ENCODE measurements at places on chromosomes 4 and X.

DNA sequence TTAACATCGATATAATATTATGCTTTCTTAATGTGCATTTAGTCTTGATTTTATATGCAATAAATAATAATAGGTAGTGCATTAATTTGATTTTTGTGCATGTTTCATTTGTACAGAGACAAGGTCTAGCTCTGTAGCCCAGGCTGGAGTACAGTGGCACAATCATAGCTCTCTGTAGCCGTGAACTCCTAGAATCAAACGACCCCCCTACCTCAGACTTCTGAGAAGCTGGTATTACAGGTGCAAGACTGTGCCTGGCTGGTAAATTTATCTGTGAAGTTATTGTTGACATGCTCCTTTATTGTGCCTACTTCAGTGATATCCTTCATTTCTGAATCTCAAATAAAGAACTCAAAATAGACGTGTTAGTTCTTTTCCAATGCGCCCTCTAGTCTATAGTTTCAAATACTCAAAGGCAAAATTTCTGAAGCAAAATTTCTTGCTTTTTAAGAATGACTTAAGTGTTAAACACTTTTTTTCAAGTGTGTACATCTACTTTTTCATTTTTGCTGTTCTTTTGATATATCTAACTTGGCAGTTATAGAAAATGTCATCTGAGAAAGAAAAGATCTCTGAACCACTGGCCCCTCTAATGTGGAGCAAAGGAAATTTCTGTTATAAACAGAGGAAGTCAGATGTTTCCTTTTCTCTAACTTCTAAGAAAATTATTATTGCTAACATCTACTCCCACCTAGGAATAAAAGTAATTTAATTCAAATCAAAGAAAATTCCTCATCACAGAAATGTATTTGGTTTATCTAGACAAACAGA, 28.3 kb upstream of the GUCY1A1 start:
- no peak for DNase-seq

DNA sequence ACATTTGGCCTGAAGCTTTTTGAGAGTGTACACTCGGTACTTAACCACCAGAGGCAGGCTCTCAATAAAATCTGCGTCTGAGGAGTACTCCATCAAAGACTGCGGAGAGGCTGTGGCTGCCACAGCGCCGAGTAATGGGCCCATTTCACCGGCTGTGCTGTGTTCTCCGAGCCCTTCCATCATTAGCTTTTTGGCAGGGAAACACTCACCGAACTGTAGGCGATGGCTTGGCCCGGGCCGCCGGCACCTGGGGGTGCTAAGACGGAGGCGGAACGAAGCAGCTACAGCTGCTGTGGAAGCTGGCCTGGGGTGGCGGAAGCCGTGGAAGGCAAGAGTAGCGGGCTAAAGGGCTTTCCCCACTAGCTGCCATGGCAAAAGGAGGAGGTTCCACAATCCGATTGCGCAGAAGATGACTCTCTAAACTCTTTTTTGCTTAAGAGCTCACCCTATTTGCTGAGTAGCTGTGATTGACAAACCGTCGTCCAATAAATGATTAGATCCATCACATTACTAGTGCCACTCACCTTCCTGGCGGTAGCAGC, 48.5 kb upstream of the PABPC1L2A start:
- DNase-seq = no peak

DNA sequence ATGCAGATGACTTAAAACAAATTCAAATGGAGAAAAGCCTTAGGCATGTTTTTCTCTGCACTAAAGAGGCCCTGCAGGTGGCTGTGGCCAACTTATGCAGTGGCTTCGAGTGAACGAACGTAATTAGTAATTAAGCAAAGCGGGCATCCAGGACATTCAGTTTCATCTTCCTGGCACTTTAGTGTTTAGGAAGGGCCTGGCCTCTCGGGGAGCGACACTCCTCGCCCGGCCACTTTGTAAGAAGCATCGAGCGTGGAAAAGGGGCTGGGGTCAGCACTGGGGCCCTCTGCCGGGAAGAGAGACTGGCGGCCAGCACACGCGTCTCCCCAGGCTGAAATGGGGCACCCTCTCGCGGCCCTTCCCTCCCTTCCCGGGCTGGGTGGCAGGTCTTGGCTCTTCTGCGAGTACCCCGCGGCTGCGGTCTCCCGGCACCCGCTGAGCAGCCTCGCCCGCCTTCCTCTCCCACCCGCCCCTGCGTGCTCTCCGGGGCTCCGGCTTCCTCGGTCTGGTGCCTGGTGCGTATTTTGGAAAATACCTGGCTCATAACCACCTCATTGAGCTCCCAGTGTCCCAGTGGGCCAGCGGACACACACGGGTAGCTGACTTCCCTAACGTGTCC, 677 bp upstream of the CYP4V2 start:
- DNase-seq = peak; percentile 63

- DNase-seq = peak; percentile 44
Observed at GRCh38 chr4:141636771-141637460, 533 bp downstream of the IL15 start.

DNA sequence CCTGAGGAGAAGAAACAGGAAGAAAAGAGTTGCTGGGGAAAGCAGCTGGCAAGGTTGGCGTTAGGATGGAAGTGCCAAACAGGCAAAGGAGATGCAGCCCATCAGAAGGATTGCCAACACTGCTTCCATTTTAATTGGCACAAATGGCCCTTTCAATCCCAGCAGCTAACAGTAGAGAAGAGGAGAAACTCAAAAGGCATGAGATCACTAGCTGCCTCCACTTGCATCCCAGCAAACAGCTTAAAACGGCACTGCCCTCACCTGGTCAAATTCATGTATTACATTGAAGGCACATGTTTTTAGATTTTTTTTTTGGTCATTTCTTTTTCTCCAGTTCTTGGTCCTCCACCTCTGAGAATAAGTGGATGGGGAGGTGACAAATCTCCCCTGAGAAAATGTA, 14.9 kb upstream of the LOC101059915 start:
- DNase-seq = no peak

- DNase-seq = no peak
Observed at GRCh38 chr4:61277785-61278760, 77.9 kb downstream of the ADGRL3 start.

DNA sequence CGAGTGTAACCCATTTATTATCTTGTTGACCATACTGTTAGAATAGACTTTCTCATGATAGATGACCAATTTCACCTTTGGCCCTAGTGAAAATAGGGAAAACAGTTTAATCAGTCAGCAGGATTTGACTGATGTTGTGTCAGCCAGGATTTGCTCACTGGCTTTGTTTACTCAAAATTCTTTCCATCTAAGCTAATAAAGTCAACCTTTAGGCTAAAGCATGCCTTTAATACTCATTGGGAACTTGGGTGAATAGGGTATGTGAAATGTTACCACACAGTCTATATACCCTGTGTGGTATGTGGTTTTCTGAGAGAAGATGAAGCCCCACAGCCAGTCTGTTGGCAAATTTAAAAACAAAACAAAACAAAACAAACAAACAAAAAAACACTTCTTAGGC, 18.7 kb upstream of the SPANXB1 start:
- no peak for DNase-seq

GRCh38 chrX:13752646-13753045, 18.1 kb downstream of the OFD1 start:
- DNase-seq = no peak

DNA sequence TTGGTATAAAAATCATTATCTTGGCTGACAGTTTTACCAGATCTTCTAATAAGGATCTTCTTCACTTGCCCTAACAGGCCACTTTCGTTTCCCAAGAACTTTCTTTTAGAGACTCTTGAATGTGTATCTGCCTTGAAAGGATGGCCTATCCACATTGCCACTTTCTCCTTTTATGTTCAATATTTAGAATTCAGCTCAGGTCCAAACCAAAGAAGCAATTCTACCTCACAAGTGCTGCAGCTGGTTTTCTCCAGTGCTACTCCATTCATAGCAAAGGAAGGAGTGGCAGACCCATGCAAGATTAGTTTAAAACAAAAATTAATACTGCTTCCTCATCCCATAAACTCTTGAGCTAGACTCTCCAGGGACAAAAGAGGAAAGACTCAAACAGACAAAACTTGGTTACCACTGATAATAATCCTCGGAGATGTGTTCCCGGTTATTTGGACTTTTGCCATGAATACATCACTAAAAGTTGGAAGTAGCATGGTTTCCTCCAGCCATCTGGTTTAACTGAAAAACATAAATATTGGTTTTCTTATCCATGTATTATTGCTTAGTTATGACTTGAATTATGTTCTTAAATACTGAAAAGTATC, 401.8 kb downstream of the PABPC4L start:
- DNase-seq = no peak

DNA sequence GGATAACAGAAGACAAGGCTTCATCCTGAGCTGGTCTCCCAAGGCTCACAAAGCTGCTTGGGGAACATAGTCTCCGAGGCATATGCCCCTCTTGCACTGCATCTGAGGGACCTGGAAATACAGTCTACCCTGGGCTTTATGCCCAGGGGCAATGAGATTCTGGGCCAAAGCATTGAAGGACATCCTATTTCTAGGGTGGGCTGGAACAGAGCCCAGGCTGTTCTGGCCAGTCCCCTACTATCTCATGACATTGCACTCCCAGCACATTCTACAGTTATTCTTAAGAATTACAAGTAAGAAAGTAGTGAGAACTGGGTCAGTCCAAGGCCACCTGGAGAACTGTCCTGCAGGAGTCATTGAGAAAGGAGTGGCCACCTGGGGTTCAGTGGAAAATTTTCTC, 107.6 kb downstream of the USP46 start:
- DNase-seq = no peak

DNA sequence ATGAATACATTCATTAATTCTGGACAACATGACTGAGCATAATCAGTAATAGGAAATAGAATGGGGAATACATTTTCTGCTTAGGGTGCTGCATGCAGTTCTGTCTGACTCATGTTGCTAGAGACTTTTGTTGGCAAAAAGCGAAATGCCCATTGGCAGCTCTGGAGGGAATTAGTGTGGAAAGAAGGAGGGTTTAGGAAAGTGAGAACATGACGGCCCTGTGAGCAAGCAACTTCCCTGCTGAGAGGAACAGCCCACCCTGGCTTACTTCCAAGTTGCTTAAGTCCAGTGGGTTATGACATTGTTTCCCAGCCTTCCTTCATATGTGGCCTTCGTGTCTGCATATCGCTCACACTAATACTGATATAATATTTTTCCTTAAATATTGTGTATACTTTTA, 13.8 kb downstream of the MAD2L1 start:
- DNase-seq = no peak

DNA sequence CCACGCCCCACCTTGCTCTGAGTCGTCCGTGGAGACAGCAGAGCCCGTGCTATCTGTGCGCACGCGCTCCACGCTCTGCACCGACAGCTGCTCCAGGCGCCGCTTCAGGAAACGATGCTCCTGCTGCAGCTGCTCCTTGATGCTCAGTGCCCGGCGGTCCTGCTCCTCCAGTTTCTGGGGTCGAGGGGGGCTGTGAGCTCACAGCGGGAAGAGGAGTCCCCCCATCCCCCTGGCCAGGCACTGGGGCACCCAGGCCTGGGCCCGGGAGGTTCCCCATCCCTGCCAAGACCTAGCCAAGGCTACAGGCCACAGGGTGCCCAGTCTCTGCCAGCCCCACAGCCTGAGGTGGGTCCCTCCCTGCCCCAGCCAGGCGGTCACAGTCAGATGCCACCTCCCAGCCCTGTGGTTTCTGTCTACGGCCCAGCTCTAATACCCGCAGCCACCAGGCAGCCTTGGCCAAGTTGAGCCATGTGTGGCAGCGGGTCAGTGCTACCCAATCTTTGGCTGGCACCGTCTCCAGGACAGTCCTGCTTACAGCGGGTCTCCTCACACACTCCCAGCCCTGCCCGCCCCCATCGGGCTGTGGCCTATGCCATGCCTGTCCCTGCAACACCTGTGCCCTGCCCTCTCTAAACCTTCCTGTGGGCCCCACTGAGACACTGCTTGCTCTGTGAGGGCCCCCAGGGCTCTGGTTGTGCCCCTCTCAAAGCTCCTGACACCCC, 9.3 kb upstream of the HAUS3 start:
- peak; percentile 18 for DNase-seq

- no peak for DNase-seq
Observed at GRCh38 chrX:121733514-121733913, 686.1 kb downstream of the GLUD2 start.

DNA sequence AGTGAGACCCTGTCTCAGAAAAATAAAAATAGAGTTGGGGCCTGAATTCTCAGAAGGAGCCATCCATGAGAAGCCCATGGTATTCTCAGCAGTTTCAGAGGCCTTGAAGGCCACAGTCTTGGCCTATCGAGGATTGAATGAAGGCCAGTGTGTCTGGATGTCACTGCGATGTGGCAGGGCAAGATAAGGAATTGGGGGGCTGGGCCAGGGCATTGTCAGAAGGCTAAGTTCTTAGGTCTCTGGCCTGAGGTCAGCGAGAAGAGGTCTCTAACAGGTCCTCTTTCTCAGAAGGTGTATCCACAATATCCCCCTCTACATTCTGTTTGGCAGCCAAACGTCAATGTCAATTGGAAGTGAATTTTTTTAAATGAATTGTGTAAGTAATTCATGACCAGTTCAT, 5.7 kb downstream of the ZNF275 start:
- DNase-seq = no peak

- no peak for DNase-seq
Observed at GRCh38 chr4:17476853-17477252, 35.0 kb downstream of the QDPR start.

GRCh38 chr4:8152090-8152864, 6.3 kb downstream of the ABLIM2 start:
- no peak for DNase-seq

GRCh38 chr4:124121461-124121971, 591.0 kb downstream of the ANKRD50 start:
- no peak for DNase-seq

- DNase-seq = no peak
Observed at GRCh38 chrX:80237072-80237471, 183.2 kb upstream of the TENT5D start.

GRCh38 chrX:22357621-22358020, 84.9 kb downstream of the CBLL2 start:
- no peak for DNase-seq

- no peak for DNase-seq
Observed at GRCh38 chr4:99100876-99101275, 12.3 kb upstream of the ADH5 start.

DNA sequence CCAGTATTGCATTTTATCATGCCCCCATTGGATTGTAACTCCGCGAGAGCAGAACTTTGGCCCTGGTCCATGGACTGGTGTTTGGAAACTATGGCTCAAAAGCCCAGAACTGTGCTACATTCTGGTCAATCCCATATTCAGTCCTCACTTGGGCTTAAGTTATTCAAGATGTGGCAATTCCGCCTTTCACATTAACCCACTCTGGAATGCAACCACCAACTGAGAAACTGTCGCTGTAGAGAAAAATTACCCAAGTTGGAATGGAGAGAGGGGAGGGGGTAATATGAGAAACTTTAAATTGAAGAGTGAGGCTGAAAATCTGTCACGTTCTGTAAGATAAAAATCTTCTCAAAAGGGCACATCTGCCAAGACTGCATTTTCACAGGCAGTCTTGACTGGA, 189.6 kb upstream of the NHS start:
- DNase-seq = no peak

DNA sequence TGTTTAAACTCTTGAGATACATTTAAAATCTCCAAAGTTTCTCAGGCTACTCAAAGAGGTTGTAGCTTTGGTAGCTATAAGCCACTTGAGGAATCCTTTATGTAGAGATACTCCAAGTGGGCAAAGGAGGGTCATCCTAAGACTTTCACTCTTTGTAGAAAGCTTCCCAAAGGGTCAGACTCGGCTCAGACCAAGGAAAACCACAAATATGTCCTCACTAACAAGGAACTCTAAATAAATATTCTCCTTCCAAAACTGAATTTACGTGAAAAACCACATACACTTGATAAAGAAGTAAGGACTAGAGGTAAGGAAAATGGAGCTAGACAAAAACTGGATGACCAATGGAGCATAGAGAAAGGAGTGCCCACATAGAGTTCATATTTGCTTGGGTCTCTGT, 41.7 kb upstream of the DDX60 start:
- no peak for DNase-seq

Data from frontal cortex (tissue), 4 donors.